ENCODE measurements at places on chromosomes 11 and 22.

GRCh38 chr11:17352950-17353820 is 1.6 kb downstream of the NCR3LG1 start:
- peak; percentile 59 for DNase-seq

DNA sequence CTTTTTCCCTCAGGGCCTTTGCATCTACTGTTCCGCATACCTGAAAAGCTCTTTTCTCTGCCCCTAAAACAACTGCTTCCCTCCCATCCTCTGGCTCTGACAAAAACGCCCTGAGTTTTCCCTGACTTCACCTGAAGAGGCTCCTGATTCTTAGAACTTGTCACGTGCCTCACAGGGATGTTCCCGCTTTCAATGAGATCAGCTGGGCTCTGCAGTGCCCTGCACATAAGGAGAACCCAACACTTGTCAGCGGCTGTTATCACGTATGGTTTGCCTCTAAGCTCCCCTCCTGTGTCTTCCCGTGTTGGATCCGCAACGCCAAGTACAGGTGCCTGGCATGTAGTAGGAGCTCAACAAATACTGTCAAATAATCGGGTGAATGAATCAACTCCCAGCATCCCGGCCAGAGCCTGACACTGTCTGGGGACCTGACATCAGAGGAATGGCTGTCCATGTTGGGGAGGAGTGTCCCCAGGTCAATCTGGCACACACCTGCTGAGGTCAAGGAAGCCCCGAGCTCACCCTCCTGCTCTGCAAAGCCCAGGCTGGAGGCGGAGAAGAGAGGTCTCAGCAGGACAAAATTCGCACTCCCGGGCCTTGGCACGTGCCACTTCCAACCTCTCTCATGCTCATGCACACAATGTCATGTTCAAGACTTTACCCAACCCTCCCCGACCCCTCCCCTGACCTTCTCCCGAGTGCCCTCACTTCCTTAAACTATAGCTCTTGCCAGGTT is 4.2 kb upstream of the GRK2 start:
- DNase-seq, result no peak

GRCh38 chr11:62370743-62371440 is 33.6 kb downstream of the ASRGL1 start:
- no peak for DNase-seq

DNA sequence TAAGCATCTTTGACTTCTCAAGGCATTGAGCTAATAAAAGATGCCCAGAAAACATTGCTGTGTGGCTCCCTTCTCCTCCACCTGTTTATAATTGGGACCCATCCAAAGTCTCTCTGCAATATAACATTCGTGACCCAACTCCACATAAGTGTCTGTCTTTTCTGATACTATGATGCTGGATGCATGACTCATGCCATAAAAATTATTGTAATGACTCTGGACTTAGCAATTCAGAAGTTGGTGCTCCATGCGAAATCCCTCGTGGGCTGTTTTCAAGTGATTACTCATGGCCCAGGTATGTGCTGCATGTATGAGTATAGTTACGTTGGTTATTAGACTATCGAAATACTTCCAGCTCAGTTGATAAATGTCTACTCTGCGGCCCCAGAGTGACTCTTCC is 11.7 kb downstream of the FJX1 start:
- DNase-seq, result no peak

DNA sequence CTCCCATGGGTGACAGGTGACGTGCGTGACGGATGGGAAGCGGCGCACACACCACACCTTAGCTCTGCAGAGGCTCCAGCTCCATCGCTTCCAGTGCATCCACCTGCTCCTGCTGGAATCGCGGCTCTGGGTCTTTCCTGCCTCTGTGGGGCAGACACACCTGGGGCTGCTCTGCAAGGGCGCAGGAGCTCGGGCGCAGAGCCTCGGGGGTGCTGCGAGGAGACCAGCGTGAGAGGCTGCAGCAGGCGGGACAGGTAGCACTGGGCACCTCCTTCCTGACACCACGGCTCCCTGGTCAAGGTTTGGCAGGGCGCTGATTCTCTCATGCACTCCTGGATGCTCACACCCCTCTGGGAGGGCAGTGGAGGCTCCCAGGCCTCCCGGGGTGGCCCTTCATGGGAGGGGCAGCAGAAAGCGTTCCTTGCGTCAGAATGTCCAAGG is 1494.3 kb downstream of the BRD1 start:
- no peak for DNase-seq

DNA sequence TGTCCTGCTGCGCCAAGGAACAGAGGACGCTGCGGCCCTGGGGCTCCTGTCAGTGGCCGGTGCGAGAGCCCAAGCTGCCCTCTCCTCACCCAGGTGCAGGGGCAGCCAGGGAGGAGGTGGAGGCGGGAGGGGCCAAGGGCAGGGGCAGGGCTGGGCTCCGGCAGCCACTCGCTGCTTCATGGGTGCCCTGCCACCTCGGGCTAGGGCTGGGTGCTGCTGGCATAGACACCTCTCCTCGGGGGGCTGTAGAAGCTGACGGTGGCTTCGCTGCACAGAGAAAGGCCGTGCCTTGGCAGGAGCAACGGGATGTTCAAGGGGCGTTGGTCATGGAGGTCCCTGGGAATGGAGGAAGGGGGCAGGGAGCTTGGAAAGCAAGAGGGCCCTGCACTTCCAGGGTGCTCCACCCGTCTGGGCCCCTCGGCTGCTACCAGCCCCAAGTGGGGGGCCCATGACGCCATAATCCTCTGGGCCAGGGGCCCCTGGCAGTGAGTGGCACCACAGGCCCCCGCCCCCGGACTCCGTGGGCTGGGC is 1.6 kb upstream of the TBX1 start:
- DNase-seq, result no peak

- peak; percentile 6 for DNase-seq
Observed at GRCh38 chr11:12587333-12587991, 86.8 kb upstream of the TEAD1 start.

DNA sequence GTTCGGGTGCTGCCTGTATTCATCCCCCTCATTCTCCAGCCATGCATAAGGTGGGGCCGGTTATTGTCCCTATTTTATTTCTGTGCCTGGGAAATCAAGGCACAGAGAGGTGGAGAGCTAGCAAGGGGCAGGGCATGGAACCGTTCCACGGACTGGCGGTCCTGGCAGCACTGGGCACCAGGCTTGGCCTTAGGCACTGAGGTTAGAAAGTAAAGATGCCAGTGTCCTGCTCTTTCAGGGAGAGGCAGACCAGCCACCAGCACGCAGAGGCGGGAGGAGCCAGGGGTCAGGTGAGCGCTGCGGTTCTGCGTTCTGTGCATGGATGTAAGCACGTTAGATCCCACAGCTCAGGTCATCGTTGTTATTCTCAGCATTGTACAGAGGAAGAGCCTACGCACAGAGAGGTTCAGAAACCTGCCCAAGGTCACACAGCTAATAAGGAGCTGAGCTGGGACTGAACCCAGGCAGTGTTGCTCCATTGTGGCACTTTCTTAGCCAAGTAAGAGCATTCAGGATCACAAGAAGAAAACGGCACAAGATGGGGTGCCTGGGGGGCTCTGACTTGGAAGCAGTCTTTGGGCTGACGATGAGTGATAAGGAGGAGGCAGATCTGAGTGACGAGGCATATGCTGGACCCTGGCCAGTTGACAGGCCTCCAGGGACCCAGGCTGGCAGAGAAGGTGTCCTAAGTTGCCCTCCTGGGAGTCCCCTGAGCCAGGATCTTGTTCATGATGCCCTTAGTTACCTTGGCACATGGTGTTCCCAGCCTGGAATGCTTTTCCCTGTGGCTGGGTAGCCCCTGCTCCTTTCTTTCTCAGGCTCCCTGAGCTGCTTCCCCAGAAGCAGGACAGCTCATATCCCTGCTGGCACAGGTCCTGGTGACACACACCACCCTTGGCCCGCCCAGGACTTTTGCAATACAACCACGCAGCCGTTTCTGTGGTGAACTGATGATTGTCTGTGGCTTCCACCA is 41.1 kb downstream of the OSBPL5 start:
- DNase-seq, result no peak

DNA sequence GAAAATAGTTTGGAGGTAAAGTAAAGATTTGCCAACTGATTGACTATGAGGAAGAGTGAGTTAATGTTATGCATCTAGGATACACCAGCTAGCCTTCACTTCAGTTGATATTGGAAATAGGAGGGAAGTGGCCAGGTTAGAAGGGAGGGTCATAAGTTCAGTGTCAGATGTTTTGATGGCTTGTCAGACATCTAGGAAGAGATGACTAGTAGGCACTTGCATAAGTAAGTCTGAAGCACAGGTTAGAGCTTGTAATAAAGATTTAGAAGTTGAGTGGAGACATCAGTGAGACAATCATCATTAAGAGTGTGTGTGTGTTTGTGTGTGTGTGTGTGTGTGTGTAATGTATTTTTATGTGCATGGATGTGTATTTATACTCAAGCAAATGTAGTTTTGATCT is 146.1 kb downstream of the OR4C45 start:
- DNase-seq, result no peak

DNA sequence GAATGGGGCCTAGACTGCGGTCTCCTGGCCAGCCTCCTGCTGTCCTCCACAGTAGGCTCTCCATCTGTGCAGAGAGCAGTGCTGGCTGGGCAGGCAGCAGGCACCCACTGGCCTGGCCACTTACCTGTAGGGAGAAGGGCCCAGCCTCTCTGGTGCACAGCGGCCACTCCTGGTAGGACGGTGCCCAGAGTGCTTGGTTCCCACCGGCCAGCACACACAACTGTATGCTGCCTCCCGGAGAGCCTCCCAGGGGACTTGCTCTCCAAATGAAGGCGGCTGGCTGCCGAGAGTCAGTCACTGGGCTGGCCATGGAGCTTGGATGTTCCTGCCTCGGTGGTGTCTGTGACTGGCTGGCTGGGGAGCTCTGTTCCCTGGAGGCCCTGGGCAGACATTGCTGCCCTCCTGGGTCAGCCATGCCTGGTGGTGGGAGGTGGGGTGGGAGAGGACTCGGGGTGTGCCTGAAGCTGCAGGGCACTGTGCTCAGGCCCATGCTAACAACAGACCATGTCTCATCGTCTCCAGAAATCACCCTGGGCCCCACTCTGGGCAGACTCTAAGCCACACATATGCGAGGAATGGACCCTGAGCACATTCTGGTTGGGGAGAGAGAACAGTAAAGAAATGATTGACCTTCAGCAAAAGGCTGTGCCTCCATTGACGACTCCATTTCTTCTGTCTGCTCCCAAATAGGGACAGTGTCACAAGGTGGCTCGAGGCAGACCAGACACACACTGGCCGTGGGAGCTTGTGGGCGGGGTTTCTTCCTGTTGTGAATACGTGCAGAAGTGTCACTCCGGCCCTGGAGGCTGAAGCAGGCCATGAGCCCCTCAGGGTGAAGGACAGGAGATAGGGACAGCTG is 350.8 kb downstream of the TBC1D22A start:
- no peak for DNase-seq

DNA sequence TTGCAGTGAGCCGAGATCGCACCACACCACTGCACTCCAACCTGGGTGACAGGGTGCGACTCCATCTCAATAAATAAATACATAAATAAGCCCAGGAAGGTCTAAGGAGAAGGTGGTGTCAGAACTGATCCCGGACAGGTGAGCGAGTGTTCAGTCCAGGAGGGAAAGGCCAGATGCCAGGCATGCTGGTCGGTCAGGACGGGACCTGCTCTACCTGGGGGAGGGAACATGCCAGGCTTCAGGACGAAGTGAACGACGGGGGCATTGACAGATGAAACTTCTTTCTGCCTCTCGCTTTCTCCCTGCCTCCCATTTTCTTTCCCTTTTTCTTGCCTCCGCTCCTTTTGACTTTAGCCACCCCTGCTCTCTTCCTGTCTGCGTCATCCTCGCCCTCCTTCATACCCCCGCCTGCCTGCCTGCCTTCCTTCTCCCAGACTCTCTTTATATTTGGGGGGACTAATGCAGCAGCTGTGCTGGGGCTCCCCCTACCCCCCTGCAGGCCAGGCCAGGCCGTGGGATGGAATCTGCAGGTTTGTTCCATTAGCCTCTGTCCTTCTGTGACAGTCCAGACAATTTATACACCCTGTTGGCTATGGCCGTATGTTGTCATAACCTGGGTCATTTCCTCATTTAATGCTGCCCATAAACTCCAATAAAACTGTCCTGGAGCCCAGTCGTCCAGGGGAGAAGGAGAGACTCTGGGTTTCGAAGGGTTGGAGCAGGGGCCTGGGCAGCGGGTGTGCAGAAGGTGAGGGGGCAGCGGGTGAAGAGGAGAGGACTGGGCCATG is 209.2 kb upstream of the TBCEL start:
- no peak for DNase-seq

- DNase-seq, result peak; percentile 17
Observed at GRCh38 chr22:17368554-17369438, 464 bp upstream of the CECR2 start.

DNA sequence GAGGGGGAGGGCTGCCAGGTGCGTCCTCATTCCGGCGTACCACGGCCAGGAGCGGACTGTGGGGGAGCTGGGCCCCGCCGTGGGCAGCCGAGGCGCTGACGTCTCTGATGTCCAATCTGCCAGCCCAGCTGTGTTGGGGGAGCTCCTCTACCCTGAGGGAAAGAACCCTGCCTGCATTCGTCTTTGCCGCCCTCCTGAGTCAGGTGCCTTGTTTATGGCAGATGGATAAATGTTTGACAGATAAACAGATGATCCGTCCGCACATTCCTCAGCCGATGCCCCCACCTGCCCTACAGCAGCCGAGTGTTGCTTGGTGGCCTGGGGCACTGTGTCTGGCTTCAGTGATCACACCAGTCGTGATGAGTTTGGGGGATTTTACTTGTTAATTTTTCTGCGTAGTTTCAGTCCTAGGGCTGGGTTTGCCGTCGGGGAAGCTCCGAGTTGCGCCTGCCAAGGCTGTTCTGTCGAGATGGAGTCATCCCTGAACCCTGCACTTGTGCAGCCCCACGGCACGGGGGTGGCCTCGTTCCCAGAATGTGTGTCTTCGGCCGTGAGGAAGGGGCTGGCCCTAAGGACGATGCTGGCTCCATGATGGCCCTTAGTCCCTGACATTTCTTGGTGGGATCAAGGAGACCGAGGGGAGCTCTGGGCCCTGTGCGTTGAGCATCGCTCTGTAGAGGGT is 1083.9 kb downstream of the BRD1 start:
- DNase-seq, result no peak

DNA sequence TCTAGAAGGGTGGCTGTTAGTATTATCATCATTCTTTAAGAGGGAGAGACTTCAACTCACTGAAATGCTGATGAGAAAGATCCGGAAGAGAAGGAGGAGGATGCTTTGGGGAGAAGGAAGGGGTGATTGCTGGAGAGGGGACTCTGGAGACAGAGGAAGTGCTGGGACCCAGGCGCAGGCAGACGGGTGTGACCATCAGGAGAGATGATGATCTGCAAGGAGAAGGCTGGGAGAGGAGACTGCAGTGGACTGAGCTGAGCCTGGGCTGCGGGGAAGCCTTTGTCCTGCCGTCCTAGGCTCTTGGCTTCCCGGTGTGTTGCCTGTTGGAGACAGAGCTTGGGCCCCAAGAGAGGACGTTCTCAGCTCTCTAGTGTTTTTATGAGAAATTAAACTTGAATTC is 22.6 kb downstream of the RASD2 start:
- no peak for DNase-seq

GRCh38 chr11:72204886-72205285 is 11.7 kb upstream of the FOLR2 start:
- DNase-seq, result no peak
